ENCODE measurements at places on chromosomes 3 and 15. TPM values are rescaled to one million over a fixed set of nuclear protein-coding genes. Genes with fewer than 3 reads are reported as not detected.
A peak's percentile ranks its signal among the peaks of the same experiment; 100 is the strongest.

DNA sequence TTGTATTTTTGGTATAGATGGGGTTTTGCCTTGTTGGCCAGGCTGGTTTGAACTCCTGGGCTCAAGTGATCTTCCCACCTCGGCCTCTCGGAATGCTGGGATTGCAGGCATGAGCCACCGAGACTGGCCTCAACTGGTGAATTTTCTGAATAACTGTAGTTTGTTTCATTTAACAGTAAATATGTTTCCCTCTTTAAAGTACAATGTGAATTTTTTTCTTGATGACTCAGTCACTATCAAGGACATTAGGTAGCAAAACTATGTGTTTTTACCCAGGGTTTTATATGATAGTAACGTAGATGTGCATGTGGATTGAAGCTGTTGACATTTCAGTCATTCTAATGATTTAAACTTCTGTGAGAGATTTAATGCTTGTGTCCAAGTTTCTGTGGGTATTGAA, 40.2 kb upstream of the MAPKBP1 start:
- no peak for DNase-seq

GRCh38 chr3:29153811-29154210, 127.1 kb upstream of the RBMS3 start:
- DNase-seq = peak; percentile 6

GRCh38 chr3:152127058-152127457, 141.7 kb upstream of the MBNL1 start:
- DNase-seq = no peak

- DNase-seq = no peak
Measured at GRCh38 chr3:197317250-197317963, 19.0 kb upstream of the DLG1 start.

Gene SCAMP2
- total RNA-seq = 134 TPM
